ENCODE measurements at places on chromosomes 2 and 18. TPM values are rescaled to one million over a fixed set of nuclear protein-coding genes. Genes with fewer than 3 reads are reported as not detected.

Gene MYO5B
- 0.12 TPM for total RNA-seq

Gene TNFAIP6
- not detected for total RNA-seq

Gene TOGARAM2
- total RNA-seq = 5.8 TPM

DNA sequence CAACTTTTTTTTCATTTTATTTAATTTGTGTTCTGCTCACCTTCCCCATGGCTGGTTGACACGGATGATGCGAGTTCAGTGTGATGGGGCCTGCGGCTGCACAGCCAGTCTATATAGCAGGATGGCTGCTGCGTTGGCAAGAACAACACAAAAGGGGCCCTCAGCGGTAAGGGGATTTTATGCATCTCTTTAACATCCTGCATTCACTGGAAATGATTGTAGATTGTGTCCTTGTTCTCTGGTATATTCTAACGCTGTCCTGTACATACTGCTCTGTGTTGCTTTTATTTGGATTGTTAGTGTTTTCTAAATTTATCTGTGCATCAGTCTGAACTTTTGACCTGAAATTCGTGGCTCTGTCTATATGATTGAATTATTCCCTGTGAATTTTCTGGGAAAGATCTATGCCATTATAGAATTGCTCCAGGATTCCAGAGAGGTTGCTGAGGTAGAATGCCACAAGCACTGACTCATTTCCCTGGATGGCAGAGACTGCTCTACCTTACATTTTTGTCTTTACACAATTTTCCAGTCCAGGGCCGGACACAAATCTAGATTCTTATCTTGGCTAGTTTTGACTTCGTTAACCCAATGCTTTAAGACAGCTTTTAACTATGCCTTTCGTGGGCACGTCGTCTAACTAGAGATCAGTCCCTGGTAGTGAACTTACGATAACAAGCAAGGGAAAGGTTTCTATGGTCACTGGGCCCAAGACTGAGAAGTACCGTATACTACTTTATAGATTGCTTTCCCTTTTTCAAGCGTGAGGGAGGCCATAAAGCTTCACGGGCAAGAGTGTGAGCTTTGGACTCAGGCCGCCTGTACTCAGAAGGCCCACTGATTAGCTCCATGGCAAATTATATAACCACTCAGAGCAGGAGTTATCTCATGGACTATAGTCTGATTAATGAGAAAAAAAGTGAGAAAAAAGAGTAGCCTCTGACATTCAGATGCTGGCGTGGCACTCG, at the start of gene CRYGC:
Gene CRYGC, minus strand, starts transcription at position 85 of the 968 bp plus-strand sequence. Its CDS starts 36 bp downstream, at position 49.
- no peak within 1 kb of the TSS for H3K4me3 ChIP-seq
- H3K27ac ChIP-seq = no peak within 1 kb of the TSS
- no peak for DNase-seq
- no peaks in the 10 kb centered on the region for H3K36me3 ChIP-seq
- H3K4me1 ChIP-seq = peaks cover 4% of the 10 kb centered on the region

DNA sequence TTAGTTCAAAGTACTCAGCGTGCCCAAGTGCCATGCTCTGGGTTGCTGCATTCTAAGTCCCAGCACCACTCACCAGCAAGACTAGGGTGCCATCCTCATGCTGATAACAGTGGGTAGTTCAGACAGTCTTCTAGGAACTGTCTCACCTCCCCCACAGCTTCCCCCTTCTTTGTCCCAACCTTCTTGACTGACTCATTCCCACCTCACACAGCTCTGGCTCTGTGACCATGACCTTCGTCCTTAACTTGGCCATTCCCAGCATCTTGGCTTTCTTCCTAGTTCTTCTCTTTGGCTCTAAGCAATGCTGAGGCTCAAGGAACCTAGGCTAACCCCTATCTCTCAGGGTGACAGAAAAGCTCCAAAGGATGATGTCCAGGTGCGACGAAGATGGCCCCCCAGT, 20.0 kb upstream of the CXCR4 start:
- H3K27ac ChIP-seq = no peak overlapping the region
- H3K4me3 ChIP-seq = no peak overlapping the region
- H3K27me3 ChIP-seq = peaks cover 44% of the 10 kb centered on the region
- H3K4me1 ChIP-seq = peaks cover 65% of the 10 kb centered on the region
- H3K36me3 ChIP-seq = peaks cover 4% of the 10 kb centered on the region
- no peak for DNase-seq

DNA sequence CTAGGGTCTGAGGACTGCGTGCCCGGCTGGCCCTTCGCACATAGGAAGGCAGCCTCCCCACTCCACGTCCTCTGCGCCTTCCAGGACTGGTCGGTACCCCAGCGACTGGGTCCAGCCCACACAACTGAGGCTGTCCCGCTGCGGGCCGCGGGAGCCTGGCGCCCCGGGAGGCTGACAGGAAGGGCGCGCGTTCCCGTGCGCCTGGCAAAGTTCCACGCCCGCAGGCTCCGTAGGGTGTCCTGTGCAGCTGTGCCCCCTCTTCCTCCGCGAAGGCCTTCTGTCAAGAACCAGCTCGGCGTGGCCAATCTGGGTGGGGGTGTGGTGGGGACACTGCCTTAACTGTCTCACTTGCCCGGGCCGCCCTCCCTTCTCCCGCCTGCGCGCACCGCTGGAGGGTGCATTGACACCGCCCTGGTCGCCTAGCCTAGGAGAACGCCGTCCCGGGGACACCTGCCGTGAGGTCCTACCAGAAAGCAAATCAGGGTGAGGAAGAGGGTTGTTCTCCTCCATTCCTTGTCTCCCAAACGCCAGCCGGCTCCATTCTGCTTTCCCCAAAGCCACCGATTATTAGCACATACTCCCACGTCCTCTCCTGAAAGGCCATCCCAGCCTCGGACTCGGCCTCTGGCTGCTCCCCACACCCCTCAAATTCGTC, 618 bp upstream of the LYPD1 start:
- H3K27ac ChIP-seq = no peak overlapping the region
- H3K4me1 ChIP-seq = no peaks in the 10 kb centered on the region
- no peak overlapping the region for H3K4me3 ChIP-seq
- H3K36me3 ChIP-seq = peaks cover 2% of the 10 kb centered on the region
- peaks cover 35% of the 10 kb centered on the region for H3K27me3 ChIP-seq
- no peak for DNase-seq

DNA sequence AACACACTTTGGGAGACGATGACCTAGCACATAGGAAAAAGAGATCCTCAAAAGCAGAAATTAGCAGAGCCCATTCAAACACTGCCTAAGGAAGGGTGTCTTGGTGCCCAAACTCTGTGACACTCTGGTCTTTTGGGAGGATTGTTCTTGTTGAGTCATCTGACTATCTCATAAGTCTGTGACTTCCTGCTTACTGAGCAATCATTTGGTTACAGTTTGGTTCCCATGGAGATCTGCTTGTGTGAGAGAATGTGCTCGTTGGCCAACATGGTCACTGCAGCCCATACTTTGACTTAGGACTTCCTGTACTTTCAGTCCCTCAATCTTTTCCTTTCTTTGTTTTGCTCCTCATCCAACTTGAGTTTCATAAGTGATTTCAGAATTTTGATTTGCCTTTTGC, 602.9 kb downstream of the NYAP2 start:
- no peaks in the 10 kb centered on the region for H3K27me3 ChIP-seq
- H3K4me3 ChIP-seq = no peak overlapping the region
- H3K36me3 ChIP-seq = no peaks in the 10 kb centered on the region
- H3K4me1 ChIP-seq = no peaks in the 10 kb centered on the region
- H3K27ac ChIP-seq = no peak overlapping the region
- DNase-seq = no peak

DNA sequence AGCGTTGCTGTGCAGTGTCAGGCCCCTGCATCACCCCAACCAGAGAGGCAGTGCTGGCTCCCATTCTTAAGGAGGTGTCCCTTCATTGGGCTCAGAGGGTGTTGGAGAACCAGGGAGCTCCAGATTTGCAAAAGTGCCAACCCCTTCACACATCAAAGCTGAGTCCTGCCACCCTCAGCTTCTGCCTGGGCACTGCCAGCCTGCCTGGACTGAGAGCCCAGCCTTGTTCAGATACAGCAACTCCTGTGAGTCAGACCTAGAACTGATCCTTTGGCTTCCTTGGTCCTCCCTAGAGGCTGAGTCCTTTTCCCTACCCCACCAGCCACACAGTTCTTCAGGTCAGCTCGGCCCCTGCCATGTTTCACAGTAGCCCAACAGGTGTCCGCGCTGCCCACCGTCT, 424.9 kb upstream of the MYT1L start:
- no peaks in the 10 kb centered on the region for H3K36me3 ChIP-seq
- no peak overlapping the region for H3K27ac ChIP-seq
- no peaks in the 10 kb centered on the region for H3K27me3 ChIP-seq
- DNase-seq = no peak

DNA sequence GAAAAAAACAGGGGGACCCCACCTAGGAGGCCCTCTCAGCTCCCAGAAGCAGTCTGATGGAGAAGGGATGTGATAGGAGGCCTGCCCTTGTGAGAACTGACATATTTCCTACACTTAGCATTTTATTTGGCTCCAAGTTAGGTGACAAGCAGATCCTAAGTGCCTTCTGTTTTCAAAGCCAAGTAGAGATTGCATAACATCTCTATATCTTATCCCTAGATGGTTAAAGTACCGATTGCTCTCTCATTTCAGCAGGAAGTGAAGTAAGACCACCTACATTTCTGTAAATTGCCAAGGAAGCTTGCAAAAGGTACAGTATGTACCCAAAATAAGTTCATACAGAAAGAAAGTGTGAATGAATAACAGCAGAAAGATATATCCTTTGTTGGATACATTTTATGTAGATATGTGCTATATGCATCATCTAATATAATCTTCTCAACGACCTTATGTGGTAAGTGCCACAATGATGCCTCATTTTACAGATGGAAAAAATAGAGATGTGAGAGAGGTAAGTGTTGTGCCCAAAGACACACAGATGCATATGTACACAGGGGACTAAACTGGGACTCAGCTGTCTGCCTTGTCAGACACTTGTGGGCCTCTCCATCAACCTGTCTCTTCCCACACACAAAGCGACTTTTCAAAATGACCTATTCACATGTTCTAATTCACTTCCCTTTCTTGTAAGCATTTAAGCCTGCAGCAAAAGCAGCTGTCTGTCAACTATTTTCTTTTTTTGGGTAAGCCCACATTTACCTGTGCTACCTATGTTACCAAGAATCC, 38.9 kb downstream of the DHRS9 start:
- peaks cover 9% of the 10 kb centered on the region for H3K36me3 ChIP-seq
- H3K27ac ChIP-seq = peak overlapping the region; percentile 7

GRCh38 chr2:222844323-222844722, 16.5 kb upstream of the ACSL3 start:
- H3K27ac ChIP-seq = no peak overlapping the region
- H3K4me1 ChIP-seq = peaks cover 20% of the 10 kb centered on the region
- H3K4me3 ChIP-seq = no peak overlapping the region
- no peak for DNase-seq
- no peaks in the 10 kb centered on the region for H3K36me3 ChIP-seq
- peaks cover 7% of the 10 kb centered on the region for H3K27me3 ChIP-seq

DNA sequence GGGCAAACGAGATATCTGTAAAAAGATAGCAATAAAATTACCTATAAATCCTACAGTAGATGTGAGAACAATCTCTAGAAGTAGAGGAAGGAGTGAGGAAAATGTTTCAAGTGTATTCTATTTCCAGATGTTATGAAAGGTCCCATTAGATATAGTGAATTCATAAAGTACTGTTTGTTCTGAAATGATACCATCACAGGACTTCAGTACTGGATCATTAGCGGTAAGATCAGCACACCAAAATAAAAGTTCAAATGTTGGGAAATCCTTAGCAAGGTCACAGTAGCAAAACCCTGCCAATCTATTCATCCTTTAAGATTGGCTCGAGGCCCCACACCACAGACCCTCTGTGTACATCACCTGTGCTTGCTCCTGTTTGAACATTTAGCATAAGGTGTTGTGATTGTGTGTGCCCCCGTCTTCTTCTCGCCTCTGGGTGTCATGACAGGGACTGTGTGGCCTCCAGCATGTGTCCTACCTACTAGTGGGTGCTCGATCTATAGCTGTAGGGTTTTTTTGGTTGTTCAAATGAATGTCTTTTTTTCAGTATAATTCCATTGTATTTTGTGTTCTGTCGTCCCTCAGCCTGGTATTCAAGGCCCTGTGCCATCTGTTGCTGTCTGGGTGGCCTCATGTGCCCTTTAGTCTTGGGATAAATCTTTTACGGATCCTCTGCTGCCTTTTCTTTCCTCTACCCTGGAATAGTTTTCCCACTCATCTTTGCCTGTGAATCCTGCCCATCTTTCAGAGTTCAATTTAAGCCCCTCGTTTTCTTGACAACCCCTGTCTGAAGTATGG, 9.1 kb downstream of the MFSD6 start:
- no peak for DNase-seq
- H3K36me3 ChIP-seq = peaks cover 31% of the 10 kb centered on the region
- peaks cover 63% of the 10 kb centered on the region for H3K4me1 ChIP-seq
- no peaks in the 10 kb centered on the region for H3K27me3 ChIP-seq
- H3K4me3 ChIP-seq = no peak overlapping the region
- no peak overlapping the region for H3K27ac ChIP-seq

DNA sequence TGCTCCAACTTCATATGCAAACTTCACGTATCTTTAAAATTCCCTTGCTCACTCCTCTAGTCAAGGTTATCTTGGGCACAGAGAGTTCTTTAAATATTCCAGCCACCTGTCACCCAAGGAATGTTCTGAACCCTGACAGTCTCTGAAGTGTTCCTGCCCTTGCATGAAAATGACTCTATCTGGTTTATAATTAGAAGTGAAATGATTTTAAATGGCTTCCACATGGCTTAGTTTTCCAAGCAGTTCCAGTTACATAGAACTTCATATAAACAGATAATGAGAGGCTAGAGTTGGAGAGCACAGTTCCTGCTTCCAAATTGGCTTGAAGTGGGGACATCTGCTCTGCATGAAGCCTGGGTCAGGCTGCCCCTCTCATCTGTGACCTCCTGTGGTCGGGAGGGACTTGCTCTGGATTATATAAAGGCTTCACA, 81.9 kb downstream of the SLC4A3 start:
- H3K27ac ChIP-seq = no peak overlapping the region
- no peaks in the 10 kb centered on the region for H3K36me3 ChIP-seq
- peaks cover 3% of the 10 kb centered on the region for H3K27me3 ChIP-seq
- no peak overlapping the region for H3K4me3 ChIP-seq
- H3K4me1 ChIP-seq = no peaks in the 10 kb centered on the region
- DNase-seq = no peak

- no peak overlapping the region for H3K4me3 ChIP-seq
- H3K36me3 ChIP-seq = no peaks in the 10 kb centered on the region
- H3K27ac ChIP-seq = no peak overlapping the region
- H3K4me1 ChIP-seq = no peaks in the 10 kb centered on the region
- peaks cover 1% of the 10 kb centered on the region for H3K27me3 ChIP-seq
Measured at GRCh38 chr2:48292393-48292792, 237.6 kb upstream of the STON1 start.

DNA sequence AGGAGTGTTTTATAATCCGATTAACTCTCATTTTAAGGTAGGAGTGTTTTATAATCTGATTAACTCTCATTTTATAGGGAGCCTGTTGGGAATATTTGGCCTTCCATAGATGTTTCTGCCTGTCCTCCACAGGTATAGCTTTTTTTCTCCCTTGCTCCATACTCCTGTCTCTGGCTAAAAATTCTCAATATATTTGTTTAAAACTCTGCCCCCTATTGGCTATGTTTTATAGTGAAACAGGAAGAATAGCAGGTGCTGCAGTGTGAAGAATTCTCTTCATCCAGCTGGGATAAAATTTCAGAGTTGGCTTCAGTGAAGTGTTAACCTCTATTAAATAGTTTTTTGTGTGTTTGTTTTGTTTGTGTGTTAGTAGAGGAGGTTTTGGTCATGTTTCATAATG, 1046.0 kb upstream of the TMEFF2 start:
- no peak for DNase-seq
- no peaks in the 10 kb centered on the region for H3K27me3 ChIP-seq
- H3K4me1 ChIP-seq = no peaks in the 10 kb centered on the region
- H3K36me3 ChIP-seq = no peaks in the 10 kb centered on the region
- no peak overlapping the region for H3K27ac ChIP-seq
- H3K4me3 ChIP-seq = no peak overlapping the region

- H3K36me3 ChIP-seq = no peaks in the 10 kb centered on the region
- H3K27me3 ChIP-seq = peaks cover 56% of the 10 kb centered on the region
- no peak overlapping the region for H3K4me3 ChIP-seq
- no peak overlapping the region for H3K27ac ChIP-seq
- H3K4me1 ChIP-seq = no peaks in the 10 kb centered on the region
Measured at GRCh38 chr18:24271381-24272228, 126.0 kb downstream of the OSBPL1A start.
